Mesendoderm (in vitro differentiated cells): ENCODE measurements at places on chromosomes 7 and 10.

- no peak for DNase-seq
Observed at GRCh38 chr7:94080551-94080950, 76.4 kb upstream of the BET1 start.

GRCh38 chr7:18163091-18163490 is 135.4 kb upstream of the PRPS1L1 start:
- DNase-seq = no peak

DNA sequence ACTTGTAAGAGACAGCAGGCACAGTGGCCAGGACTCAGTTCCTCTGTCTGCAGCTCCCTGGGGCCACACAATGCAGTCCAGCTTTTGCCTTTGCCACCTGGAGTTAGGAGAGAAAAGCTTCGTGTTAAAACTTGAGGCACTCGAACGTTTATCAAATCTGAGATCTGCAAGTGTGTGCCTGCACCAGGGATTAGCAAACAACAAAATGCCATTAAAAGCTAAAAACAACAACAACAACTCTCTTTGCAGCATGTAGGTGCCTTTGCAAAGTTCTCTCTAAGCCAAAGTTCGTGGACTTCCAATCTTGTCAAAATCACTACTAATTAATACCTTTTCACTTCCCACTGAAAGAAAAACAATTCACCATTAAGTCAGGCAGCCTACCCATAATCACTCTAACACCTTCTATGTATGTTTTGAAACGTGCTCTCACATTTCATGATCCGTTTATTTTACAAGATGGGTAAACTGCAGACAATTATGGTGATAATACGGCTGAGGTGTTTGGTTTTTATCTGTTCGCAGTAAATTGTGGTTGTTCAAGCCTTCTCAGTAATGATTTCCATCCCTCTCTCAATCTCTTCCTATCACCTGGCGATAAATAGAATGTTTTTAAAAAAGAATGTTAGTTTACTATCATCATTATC is 36.2 kb upstream of the SDK1 start:
- no peak for DNase-seq

DNA sequence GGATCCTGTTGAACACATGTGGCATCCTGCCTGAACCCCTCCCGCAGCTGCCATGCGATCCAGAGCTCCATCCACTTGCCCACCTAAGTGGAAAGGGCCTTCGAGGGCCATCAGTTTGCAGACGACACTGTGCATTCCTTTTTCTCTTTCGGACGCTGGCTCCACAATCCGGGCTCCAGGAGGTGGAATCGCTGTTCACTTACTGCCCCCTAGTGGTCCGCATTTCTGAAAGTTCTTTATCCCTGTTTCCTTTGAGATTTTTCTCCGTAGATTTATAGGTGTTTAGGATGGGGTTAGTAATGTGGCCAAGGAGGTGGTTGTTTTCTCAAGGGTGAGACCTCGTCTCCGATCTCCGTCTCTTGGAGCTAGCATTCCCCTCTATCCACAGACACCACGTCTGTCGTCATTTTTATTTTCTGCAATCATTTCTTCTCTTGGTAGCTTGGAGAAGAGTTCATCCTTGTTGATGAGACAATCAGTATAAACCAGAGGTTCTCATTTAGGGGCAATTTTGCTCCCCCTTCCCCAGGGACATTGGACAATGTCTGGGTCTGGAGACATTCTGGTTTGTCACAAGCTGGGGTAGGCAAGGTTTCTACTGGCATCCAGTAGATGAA is 204.6 kb downstream of the ARHGAP21 start:
- DNase-seq = peak; percentile 74

GRCh38 chr10:43167498-43167889 is 29.2 kb downstream of the CSGALNACT2 start:
- DNase-seq = no peak

DNA sequence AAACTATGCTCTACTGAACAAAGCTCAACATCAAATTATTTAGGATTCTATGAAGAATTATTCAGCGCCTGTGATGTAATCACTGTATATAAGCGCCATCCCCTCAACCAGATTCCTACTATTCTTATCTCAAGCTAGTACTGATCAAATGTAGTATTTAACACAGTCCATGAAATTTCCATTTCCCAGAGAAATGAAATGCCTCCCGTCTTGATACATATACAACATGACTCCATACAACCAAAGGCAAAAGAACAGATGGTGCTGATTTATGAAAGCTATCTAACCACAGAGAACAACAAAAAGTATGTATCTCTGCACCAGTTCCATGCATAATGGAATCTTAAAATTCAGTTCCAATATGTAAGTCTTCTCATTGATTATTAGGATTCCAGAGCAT is 406.1 kb downstream of the PARD3 start:
- DNase-seq = no peak

GRCh38 chr10:55311848-55312635 is 511.0 kb upstream of the PCDH15 start:
- DNase-seq = no peak

- DNase-seq = no peak
Observed at GRCh38 chr10:126781450-126782216, 111.1 kb upstream of the C10orf90 start.

DNA sequence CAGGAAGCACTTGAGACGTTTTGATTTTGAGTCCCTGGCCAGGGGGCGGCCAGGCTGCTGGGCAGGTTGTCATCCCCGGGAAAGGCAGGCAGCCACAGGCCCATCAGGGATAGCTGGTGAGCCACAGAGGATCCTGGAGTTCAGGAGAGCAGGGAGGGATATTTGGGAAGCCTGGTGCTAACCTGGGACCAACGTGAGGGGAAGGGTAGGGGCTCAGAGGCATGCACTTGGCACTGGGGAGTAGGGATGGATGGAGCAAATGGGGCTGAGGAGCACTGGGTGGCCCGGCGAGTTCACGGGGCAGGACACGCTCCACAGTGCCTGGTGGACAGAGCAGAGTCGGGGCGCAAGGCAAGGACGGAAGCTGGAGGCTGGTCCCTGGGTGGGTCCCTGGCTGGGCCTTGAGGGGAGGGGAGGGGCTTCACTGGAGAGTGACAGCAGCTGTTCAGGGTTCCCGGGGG is 30.2 kb downstream of the LRRC27 start:
- DNase-seq = no peak

DNA sequence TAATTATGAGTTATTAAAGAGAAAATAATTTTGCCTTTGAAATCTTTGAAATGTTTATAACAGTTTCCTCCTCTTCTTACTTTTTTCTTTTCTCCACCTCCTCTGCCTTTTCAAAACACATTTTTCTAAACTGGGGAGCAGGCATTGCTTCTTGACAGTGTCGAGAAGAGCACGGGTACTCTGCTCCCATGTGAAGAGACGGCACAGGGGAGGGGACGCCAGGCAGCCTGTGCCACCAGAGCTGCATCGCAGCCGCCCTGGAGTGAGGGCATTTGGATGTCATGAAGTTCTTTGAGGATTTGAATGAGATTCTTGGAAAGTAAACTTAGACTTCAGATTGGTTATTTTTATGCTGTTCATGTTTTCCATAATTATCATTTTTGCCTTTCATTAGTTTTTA is 149.7 kb downstream of the ACTR3B start:
- DNase-seq = no peak
